Hematopoietic multipotent progenitor cell (in vitro differentiated cells): ENCODE measurements at places on chromosomes 2 and 18.

GRCh38 chr18:36153771-36154170 is 24.1 kb downstream of the ELP2 start:
- DNase-seq = no peak

DNA sequence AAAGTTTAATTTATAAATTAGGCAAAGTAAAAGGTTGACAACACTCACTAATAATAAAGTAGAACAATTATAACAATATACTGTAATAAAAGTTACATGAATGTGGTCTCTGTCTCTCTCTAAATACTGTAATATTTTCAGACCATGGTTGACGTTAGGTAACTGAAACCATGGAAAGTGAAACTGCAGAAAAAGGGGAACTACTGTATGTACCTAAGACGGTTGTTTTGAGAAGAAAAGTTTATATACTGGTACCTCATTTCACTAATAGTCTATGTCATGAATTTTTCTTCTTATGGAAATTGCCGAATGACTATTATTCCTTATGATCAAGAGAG is 166.7 kb upstream of the ZNF521 start:
- peak; percentile 79 for DNase-seq

DNA sequence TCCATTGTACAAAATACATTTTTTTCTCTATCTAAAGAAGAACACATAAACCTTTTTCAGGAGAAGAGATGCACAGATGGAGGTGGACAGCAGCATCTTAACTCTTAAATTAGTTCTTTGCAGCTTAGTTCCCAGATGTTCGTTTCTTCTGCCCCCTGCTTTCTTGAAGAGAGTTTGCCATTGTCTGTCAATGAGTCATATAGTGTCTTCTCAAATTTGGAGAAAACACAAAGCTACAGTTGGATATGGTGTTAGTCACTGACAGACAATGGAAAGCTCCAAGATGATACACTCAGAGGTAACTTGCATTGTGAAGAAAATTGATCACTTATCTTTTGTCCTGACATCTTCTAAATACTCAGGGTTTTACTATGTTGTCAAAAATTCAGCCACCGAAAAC is 48.8 kb upstream of the TMEFF2 start:
- no peak for DNase-seq

- no peak for DNase-seq
Measured at GRCh38 chr18:26407736-26408601, 140.4 kb downstream of the KCTD1 start.

GRCh38 chr18:12741351-12741750 is 38.5 kb downstream of the PSMG2 start:
- no peak for DNase-seq

- DNase-seq = no peak
Measured at GRCh38 chr2:61763605-61764034, 90.2 kb downstream of the FAM161A start.
